ENCODE measurements at places on chromosomes 5 and 9.

GRCh38 chr9:114225561-114226212 lies 70.3 kb downstream of the COL27A1 start:
- DNase-seq, result no peak

GRCh38 chr5:40578501-40579451 lies 100.9 kb upstream of the PTGER4 start:
- no peak for DNase-seq

DNA sequence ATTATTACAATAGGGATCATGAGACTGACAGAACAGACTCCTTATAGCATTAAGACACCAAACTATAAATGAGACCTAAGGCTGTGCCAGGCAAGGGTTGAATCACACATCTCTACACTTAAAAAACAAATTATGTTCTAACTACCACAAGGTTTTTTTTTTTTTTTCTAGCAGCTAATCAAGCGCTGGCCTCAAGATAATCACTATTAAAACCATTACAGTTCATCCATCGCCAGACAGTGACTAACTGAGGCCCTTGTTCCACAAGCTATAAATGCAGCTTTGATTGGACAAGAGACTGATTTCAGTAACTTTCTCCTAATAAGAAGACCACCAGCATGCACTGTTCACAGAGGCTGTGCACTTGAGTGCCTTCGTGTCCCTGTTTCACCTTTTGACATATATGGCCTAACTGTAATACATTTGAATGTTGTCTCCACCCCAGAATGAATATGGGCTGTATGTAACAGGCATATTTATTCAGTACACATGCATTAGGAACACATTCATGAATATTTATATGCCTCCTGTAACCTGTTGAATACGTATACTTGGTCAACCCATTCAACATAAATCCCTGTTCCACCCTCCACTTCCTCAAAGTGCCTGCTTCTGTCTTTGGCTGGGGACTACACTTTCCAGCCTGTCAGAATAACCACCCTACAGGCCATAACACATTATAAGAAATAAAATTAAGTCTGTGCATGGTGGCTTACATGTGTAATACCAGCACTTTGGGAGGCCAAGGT lies 22.8 kb upstream of the ZNF131 start:
- no peak for DNase-seq

DNA sequence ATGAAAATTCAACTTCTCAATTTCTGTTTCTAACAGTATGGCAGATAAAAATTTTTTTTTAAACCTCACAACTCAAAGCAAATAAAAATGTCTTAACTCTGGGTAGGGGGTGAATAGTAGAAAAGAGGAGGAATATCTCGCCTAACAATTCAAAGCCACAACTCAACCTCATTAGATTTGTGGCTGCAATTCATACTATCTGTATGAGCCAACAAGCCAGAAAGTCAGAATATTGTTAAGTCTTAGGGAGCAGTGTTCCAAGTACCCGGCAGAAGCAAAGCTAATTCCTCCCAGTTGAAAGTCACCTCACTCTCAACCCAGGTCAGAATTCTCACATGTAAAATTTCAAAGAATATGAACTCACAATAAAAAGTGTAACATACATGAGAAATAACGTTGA lies 15.0 kb downstream of the PJA2 start:
- no peak for DNase-seq

DNA sequence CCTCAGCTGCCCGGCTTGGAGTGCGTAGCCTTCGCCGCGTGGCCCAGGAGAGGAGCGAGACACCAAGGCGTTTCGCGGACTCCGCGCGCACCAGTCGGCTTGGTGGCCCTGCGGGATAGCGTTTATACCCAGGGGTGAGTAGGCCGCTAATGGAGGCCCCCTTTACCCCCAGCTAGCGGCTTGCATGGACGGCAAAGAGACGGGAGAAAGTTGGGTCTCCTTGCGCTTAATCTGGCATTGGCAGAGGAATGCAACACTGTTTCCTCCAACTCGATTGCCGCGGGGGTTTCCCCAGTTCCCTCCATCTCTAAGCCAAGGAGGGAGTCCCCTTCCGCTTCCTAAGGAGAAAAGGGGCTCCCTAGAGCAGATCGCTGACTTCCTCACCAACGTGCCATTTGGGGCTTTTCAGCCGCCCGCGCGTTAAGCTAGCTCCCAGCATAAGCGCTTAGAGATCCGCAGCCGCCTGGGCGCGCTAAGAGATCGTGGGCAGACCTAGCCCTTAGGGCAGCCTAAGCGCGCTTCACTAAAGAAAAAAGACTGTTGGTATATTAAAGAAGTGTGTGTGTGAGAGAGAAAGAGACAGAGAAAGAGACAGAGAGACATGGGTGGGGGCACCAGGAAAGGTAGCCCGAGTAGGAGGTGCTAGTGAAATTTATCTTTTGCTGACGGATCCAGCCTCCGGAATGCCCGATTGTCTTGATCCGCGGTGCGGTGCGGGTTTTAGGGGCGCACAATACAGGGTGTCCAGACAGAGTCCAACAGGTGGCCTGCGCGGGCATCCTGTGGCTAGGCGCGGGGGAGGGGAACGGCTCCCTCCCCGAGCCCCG lies 597.9 kb upstream of the SGCD start:
- DNase-seq, result no peak

- no peak for DNase-seq
These were observed 62.4 kb downstream of the GRIA1 start for GRCh38 chr5:153552886-153553285.

GRCh38 chr5:127003798-127004495 lies 26.4 kb downstream of the MARCHF3 start:
- no peak for DNase-seq

- no peak for DNase-seq
These were observed 107.3 kb upstream of the TBC1D2 start for GRCh38 chr9:98362624-98363252.

- DNase-seq, result no peak
These were observed 204.0 kb downstream of the DAB2IP start for GRCh38 chr9:121855476-121855875.

GRCh38 chr5:136251502-136252169 lies 58.7 kb upstream of the SMIM32 start:
- no peak for DNase-seq

DNA sequence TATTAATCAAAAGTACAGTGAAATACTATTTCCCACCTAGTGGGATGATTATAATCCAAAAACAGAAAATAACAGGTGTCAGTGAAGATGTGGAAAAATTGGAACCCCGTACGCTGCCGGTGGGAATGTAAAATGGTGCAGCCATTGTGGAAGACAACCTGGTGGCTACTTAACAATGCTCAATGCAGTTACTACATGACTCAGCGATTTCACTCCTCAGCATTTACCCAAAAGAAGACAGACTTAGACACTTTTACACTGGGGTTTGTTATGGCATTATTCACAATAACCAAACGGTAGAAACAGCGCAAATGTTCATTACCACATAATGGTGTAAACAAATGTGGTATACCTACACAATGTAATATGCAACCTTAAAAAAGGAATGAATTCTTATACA lies 23.9 kb downstream of the SECISBP2 start:
- DNase-seq, result no peak

DNA sequence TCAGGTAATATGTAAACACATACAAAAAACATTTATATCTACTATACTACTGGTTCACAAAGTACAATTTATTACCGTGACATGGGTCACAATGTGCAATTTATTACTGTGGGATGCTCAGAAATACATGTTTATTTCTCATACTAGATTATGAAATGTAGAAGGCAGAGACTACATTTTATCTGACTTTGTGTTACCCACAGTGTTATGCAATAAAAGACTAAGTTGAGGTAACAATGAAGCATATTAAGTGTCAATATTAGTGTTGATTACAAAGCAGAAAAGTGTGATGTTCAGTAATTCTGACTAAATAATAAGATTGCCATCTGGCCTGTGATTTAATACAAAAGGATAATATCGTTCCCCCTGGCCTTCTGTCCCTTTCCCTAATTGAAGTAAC lies 42.4 kb downstream of the CPLANE1 start:
- no peak for DNase-seq

DNA sequence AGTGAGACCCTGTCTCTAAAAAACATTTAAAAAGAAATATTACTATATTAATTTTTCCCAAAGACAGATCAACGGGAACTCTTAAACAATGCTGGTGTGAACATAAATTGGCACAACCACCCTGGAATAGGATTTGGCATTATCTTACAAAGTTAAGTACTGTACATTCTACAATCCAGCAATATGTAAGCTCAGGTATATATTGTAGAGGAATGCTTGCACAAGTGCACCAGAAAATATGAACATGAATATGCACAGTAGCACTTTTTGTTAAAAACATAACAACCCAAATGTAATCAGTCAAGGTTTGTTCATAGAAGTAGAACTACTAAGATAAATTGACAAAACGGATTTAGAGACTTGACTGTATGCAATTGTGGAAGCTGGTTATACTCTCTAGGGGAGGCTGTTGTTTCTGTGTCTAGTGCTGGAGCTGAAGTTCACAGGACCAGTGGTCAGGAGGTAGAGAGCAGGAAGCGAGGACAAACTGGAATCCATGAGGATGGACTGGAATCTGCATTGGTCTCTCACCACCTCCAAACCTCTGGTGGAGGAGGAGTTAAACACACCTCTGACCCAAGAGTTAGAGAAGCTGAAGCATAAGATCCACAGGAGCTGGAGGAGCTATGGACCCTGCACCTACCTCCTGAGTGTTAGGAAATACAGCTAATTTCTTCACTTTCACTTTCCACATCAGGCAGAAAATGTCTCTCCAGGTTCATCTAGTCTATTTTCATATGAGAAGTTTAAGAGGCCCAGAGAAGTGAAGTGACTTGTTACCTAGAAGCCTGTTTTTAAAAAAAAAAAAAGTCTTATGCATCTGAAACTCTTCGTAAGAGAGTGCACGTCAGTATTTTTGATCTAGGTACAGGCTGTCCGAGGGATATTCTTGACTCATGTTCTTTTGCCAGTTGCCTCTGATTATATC lies 20.3 kb upstream of the RIC1 start:
- DNase-seq, result no peak

GRCh38 chr9:136225366-136225747 lies 20.3 kb downstream of the QSOX2 start:
- DNase-seq, result no peak

- no peak for DNase-seq
These were observed 42.5 kb downstream of the RALGPS1 start for GRCh38 chr9:126956917-126957686.

DNA sequence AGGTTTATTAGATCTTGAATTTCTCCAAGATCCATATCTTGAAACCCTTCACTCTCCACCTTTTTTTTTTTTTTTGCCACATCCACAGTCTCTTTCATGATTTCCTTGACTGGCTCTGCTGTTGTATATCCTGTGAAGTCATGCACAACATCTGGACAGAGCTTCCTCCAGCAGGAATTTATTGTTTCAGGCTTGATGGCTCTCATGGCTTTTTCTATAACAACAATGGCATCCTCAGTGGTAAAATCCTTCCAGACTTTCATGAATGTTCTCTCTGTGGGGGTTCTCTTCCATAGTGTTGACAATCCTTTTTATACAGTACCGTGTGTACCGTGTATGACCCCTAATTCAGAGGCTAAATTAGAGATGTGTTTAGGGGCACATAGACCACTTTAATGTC lies 24.0 kb downstream of the RANBP17 start:
- DNase-seq, result no peak

GRCh38 chr9:42386477-42386876 lies 203.0 kb downstream of the SPATA31A6 start:
- DNase-seq, result no peak

DNA sequence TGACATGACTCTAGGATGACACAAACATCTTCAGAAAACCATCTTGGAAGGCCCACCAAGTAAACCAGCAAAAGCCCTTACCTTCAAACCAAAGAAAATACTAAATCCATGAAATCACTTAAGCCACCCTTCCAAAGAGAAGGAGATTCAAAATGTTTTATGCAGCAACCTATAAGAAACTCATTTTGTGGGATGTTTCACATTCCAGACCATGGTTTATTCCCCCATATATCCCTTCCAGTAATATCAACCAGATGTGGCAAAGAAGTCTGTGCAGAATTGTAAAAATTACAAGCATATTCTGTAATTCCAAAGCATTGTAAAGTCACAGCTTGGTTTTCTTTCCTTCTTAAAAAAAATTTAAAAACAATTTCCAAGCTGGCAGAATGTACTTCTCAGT lies 117.4 kb downstream of the SLIT3 start:
- DNase-seq, result no peak

DNA sequence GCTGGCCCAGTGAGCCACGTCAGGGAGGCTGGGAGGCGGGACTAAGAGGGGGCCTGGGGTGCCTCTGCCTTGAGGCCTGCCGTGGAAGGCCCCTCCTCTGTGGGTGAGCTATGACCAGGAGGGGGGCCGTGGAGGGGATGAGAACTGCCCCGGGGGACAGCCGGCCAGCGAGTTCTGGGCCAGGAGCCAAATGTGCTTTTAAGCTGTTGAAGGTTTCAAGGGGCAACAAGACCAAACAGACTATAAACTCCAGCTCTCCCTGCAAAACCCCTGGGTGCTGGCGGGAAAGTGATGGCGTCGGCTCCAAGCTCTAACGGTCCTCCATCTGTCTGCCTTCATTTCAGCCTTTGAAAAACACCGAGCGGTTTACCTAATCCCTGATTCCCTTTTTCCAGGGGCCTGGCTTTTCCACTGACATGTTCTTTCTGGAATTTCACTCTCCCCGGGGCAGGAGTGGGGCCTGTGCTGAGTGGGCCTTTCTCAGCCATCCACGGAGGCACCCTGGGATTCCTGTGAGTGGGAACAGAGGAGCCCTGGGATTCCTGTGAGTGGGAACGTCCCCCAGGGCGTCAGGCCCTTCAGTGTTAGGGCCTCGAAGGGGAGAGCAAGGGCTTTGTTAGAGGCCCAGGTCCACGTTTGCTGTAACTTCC lies 65.6 kb downstream of the COL5A1 start:
- DNase-seq, result peak; percentile 93

DNA sequence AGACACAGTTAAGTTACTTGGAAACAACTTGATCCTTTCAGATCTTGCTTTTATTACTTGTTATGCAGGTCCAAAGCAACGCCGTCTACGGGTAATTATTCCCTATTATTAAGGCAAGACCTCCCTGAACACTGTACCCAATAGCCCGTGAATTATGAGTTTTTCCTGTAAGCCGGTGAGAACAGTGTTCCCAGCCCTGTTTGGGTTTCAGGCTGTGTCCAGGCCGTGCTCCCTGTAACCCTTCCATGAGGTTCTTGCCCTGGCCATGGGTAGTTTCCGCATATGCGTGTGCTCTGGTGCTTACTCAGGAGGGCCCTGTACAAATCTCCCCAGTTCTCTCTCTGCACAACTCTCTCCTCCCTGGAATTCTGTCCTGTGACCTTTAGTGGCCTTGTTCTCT lies 65.6 kb upstream of the CNOT6 start:
- no peak for DNase-seq

GRCh38 chr9:32590898-32591297 lies 17.9 kb upstream of the NDUFB6 start:
- DNase-seq, result no peak

DNA sequence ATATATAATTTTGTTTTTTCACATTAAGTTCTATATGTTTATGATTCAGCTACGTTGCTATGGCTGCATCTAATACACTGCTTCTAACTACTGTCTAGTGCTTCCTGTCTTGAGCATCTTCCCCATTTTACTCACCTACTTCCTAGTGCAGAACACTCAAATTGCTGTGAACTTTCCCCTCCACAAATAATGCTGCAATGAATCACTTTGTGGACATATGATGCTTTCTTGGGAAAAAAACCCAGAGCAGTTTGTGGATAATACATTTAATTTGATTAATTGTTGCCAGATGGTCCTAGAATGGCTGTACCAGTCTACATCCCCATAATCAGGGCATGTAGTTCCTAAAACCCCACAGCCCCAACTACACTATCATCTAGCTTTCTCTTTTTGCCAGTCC lies 18.5 kb downstream of the CD180 start:
- DNase-seq, result no peak

- DNase-seq, result no peak
These were observed 21.6 kb downstream of the NCS1 start for GRCh38 chr9:130193531-130194377.

Data from NCI-H1436 treated with DMSO at 0.1 percent for 48 hours (cell line).